NCI-H2171 (cell line): ENCODE measurements at places on chromosomes 5 and 9.

DNA sequence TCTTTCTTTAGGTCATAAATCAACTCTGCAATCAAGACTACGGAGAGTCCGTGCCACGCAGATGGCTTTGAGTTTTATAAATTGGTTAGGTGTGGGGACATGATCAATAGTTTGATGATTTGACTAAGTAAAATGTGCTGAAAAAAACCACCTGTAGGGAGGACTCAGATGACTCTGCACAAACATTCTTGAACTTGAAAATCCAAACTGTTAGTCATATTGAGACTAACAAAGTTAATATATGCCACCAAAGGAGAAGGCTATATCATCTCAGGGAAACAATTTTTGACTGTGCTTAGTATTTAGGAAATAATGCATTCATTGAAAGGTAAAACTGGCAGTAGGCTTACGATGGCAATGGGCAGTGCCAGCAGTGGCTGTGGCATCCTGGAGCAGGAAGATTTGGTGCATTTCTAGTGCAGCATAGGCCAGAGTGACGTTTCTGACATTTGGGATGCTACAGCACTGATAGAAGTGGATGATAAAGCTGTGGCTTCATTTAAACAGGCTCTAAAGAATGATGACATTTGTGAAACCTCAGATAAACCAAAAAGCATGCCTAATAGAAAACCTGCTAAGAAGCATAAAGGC lies 291.1 kb downstream of the MLLT3 start:
- no peak for DNase-seq

DNA sequence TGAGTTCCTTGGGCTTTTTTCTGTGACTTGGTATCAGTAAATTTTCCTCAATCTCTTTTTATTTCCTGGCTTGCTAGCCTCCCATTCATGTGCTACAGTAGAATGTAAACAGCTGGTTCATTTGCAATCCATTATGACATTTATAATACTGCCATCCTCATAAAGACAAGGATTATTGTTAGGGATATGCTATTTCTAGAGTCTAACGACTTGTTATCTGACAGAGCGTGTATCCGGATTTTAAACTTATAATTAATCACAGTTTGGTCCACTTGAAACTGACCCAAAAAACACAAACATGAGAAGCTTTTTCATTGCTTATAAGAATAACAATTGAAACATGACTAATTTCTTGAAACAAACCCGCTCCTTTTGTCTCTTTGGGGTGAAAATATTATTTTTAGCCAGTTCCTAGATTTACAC lies 585.8 kb downstream of the TLE4 start:
- no peak for DNase-seq

DNA sequence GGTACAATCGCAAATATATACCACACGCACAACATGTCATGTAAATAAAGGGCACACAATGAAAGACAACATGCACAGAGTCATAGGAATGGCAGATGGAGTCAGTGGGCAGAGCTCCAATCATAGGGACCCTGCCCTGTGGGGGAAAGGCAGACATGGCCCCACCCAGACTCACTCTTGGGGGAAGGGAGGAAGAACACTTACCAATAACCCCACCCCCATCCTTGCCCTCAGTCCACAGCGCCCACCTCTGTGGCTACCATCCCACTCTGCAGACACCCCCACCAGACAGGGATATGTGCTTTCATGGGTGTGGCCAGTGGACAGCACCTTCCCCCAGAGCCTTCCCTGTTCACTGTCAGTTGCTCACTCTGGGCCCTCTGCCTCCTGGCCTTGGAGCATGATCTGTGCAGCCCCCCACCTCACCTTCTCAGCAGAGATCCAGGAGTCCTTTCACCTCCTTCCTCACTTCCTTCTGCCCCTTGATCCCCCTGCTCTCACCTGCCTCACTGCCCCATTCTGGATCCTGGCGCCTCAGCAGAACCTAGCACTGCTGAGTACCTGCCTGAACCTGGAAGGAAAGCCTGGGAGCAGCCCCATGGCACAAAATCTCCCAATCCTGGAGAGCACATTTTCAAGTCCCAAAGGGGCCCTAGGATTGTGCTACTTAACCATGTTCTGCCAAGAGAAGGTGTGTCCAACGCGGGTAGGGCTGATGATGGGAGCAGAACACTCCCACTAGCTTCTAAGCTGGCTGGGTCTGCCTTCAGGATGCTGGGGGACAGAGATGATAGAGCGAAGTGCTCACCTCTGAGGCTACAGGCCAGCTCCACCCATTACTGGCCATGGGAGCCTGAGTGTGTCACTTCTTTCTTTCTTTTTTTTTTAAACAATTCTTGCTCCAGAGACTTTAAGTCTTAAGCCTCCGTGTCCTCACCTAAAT lies 1.5 kb upstream of the PHF19 start:
- peak; percentile 28 for DNase-seq

- DNase-seq = no peak
Observed at GRCh38 chr5:30376848-30377247, 816.6 kb upstream of the CDH6 start.

GRCh38 chr5:6391151-6391550 lies 12.8 kb upstream of the MED10 start:
- DNase-seq = no peak

- DNase-seq = no peak
Observed at GRCh38 chr5:158305861-158306260, 446.9 kb upstream of the CLINT1 start.

DNA sequence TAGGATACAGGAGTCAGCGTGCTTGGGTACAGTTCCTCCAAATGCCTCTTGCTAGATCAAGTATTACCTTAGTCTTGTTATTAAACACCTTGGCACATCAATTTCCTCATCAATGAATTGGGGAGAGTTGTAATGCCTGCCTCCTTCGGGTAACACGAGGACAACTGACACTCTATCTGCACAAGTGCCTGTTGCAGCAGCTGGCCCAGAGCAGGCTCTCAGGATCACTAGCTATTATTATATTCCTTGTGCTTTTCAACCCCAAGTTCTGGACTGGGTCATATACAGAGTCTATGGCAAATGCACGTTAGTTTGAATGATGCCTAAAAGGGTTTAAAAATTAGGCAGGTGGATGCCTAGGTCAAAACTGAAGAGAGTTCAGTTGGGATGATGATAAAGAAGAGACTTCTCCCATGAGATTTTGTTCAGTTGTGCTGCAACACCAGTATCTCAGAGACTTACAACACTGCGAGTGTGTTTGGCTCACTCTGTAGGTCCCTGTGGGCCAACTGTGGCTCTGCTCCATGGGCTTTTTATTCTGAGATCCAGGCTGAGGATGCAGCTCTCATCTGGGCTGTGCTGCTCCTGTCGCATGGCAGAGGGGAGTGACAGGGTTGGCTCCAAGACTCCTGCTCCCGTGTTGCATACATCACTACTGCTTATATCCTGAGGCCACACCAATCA lies 41.1 kb upstream of the TEX48 start:
- DNase-seq = peak; percentile 43

- DNase-seq = no peak
Observed at GRCh38 chr5:4929092-4929655, 211.0 kb upstream of the ADAMTS16 start.

DNA sequence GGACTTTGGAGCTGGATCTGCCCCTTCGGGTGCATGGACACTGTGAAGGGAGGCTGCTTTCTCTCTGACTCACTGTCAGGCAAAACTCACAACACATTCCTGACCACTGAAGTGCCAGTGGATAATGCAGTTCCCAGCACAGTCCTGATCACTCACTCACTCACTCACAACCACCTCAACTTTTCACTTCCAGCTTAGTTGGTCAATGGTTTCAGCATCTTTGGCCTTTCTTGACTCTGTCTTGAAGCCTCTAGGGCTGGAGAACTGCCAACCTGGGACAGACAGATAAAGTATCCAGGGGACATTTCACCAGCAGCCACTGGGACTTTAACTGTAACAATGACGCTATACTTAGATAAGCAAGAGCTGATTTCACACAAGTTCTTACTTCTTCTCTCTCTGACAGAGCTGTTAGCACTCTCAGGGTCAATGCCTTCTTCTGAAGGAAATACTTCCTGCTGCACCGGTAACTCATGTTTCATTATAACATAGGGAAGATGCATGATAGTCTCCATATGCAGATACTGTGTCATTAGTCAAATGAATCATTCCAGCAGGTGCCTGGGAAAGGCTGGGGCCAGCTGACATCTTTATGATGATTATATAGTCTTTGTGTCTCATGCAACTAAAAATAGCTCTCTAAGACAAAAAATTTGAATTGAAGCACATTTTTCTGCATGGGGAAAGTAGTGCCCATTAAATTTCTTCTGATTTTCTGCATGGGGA lies 499.0 kb downstream of the SEMA5A start:
- DNase-seq = no peak

GRCh38 chr9:79583952-79584654 lies 12.3 kb downstream of the TLE4 start:
- no peak for DNase-seq

- no peak for DNase-seq
Observed at GRCh38 chr5:117982691-117983090, 1005.7 kb downstream of the DTWD2 start.

- DNase-seq = no peak
Observed at GRCh38 chr5:172487671-172488070, 33.3 kb upstream of the SH3PXD2B start.

DNA sequence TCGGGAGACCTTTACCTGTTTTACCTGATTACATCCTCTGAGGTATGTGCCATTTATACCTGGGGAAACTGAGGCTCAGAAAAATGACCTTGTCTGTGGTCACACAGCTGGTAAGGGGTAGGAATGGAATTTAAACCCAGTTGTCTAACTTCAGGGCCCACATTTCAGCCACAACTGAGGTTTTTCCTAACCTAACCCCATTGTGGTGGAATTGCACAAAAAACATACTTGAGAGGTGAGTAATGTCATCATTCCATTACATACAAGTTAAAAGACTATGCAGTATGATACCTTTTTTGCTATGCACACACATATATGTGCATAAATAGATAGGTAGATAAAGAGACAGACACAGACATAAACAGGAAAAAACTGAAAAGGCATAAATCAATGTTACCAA lies 14.1 kb downstream of the FGF1 start:
- DNase-seq = no peak

- no peak for DNase-seq
Observed at GRCh38 chr9:128555180-128555721, 2.9 kb downstream of the SPTAN1 start.

DNA sequence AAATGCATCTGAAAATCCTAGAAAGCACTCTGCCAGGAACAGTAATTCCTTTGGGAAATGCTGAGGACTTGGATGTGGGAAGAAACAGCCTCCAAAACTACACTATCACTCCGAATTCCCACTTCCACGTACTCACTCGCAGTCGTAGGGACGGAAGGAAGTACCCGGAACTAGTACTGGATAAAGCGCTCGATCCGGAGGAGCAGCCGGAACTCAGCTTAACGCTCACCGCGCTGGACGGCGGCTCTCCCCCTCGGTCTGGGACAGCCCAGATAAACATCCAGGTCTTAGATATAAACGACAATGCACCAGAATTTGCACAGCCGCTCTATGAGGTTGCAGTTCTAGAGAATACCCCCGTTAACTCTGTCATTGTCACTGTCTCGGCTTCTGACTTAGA lies 786 bp downstream of the PCDHB3 start:
- DNase-seq = no peak

DNA sequence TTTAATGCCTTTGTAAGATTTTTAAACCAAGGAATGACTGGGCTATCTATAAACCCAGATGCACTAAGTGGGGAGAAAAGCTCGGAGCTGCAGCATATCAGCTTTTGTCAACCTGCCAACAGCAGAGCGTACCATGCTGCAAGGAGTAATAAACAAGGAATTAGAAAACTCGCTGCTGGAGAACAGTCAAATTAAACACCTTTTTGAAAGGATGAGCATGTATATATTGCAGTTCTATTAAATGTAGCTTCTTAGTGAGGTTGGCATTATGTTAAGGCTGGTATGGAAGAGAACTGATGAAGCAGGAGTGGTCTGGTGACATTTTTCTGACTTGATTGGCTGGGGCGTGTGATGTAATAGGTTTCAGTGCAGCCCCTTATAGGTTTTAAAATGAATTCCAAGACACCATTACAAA lies 74.7 kb downstream of the PIK3R1 start:
- DNase-seq = no peak

DNA sequence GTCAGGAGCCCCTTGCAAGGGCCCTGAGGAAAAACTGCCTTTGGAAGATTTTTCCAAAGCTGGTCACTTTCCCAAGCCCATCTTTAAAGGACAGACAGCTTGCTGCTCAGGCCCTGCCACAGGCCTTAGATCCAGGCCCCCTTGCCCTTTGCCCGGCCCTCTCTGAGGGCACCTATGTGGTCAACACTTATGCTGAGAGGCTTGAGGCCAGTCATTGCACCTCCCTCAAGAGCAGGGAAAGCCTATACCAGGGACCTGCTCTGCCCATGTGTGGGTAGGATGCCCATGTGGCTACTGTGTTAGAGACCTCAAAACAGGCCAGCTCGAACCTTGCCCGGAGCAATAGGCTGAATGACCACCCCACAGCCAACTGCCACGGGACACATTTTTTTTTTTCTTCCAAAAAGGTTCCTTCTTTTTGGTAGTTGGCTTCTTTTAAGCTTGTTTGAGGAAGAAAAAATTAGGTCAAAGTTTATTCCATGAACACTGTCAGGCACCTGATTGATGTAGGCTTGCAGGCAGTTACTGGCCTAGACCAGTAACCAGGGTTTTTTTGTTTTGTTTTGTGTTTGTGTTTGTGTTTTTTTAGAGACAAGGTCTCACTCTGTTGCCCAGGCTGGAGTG lies 3.8 kb downstream of the TCF7 start:
- DNase-seq = no peak

DNA sequence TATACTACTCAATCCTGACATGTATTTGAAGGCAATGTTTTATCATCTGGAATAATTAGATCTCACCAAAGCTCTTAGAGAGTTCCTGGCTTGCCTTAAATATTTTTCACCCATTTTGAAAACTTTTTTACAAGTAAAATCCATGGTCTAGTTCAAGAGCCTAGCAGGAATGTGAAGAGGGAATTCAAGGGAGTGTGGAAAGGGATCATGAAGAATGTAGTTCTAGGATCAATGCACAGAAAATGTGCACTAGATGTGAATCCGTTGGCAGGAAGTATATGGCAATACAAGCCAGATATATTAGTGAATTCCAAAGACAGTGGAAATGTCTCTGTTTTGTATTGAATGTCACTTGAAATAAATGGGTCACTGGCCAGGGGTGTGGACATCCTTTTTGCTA lies 167.9 kb upstream of the MOCS2 start:
- DNase-seq = no peak

GRCh38 chr9:120104771-120105170 lies 475.2 kb downstream of the CDK5RAP2 start:
- DNase-seq = no peak

- DNase-seq = no peak
Observed at GRCh38 chr5:40672425-40672824, 7.3 kb upstream of the PTGER4 start.

DNA sequence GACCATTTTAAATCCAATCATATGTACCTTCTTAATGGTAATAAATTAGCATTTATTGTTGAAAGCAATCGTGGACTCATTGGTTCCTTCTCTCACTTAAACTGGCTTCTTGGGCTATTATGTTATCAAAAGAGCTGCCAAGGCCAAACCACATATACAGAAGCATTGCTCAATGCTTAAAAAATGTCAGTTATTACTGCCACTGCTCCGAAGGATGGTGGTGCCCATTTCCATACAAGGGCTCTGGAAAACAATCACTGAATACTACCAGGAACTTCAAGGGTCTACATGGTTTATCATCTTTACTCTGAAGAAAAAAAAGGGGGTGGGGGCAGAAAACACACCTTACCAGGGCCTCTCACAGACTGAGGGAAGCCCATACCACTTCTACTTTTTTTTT lies 104.3 kb downstream of the GNAQ start:
- no peak for DNase-seq
